ENCODE measurements at places on chromosomes 5 and 9.

GRCh38 chr5:43192558-43193180, 644 bp downstream of the NIM1K start:
- peak; percentile 53 for DNase-seq

- no peak for DNase-seq
These were observed 235.7 kb downstream of the COMMD10 start for GRCh38 chr5:116320486-116320885.

GRCh38 chr9:116641292-116642059, 45.6 kb upstream of the TRIM32 start:
- DNase-seq: no peak

- DNase-seq: no peak
These were observed 75.7 kb upstream of the CCDC112 start for GRCh38 chr5:115372146-115372545.

- DNase-seq: no peak
These were observed 26.4 kb downstream of the TMOD1 start for GRCh38 chr9:97527626-97528528.

GRCh38 chr5:95909738-95910137, 51.9 kb downstream of the ELL2 start:
- DNase-seq: no peak

DNA sequence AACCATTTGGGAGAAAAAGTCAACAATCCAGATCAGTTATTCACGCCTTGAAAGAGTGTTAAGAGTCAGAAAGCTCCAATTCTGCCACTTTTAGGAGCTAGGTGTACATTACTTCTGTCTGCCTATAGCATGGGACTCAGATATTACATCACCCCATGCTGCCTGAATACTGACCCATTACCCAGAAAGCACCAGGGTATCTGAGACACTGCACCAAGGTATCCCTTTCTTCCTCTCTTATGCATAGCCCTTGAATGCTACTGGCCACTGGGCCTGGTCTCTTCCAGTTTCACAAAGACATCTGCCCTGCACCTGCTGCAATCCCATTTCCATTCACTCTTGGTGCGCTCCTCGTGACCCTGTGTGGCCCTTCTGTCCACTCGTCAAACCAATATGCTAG, 2.6 kb downstream of the STRBP start:
- no peak for DNase-seq

DNA sequence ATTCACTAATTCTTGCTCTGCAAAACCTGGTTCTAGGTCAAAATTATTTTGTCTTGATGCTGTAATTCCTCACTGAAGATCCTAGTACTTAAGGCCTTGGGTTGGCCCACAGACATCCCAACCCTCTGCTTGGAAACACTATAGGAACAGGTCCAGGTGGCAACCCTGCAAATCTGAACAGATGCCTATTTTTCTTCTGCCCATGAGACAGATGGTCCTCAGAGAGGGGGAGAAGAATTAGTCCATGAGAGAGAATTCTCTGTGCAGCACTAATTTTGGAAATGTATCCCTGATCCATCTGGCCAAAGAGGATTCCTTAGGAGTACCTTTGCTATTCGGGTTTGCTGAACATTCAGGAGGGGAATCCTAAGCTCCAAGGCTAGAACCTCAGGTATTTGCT, 156.3 kb downstream of the ELAVL2 start:
- DNase-seq: no peak

GRCh38 chr5:88892669-88893068, 9.7 kb upstream of the MEF2C start:
- no peak for DNase-seq

GRCh38 chr5:129506086-129506485, 46.0 kb downstream of the ADAMTS19 start:
- DNase-seq: no peak

- no peak for DNase-seq
These were observed 1857.8 kb upstream of the WWC1 start for GRCh38 chr5:166433679-166434078.

- no peak for DNase-seq
These were observed 263.5 kb downstream of the TMEM38B start for GRCh38 chr9:105957830-105958229.

- peak; percentile 76 for DNase-seq
These were observed 11.8 kb upstream of the MRNIP start for GRCh38 chr5:179870403-179870903.

- DNase-seq: no peak
These were observed 89.0 kb downstream of the CAMK4 start for GRCh38 chr5:111313017-111313724.

DNA sequence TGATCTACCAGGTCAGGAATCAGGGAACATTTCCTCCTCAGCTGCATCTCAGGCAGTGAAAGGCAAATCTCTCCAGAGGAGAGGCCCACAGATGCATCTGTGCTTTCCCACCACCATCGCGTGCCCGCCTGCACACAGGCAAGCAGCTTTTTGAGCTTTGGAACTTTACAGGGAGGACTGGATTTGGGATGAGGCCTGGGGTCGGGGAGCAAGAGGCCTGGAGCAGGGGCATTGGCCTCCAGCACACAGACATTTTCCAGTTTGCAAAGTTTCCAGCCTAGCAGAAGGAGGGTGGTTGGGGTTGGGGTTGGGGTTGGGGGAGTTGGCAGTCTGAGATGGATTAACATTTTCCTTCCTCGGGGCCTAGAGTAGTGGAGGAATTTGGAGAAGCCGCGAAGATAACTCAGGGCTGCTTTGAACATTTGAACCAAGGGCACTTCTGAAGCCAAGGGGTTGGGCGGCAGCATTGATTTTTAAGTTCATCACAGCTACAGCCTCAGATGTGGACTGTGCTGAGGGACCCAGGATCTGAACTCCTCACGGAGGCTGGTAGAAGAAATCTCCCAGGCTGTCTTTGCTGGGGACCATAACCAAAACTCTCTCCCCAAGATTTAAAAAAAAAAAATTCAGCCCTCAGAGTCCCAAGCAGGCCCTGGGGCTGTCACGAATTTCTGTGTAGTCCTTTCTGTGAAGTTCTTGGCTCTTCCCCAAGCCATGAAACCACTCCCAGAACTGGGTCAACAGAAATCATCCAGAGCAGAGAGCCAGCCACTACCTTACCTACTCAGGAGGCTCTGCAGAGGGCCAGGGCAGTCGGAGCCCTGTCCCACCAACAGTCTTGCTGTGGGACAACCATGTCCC, 25.6 kb downstream of the C5orf15 start:
- no peak for DNase-seq

DNA sequence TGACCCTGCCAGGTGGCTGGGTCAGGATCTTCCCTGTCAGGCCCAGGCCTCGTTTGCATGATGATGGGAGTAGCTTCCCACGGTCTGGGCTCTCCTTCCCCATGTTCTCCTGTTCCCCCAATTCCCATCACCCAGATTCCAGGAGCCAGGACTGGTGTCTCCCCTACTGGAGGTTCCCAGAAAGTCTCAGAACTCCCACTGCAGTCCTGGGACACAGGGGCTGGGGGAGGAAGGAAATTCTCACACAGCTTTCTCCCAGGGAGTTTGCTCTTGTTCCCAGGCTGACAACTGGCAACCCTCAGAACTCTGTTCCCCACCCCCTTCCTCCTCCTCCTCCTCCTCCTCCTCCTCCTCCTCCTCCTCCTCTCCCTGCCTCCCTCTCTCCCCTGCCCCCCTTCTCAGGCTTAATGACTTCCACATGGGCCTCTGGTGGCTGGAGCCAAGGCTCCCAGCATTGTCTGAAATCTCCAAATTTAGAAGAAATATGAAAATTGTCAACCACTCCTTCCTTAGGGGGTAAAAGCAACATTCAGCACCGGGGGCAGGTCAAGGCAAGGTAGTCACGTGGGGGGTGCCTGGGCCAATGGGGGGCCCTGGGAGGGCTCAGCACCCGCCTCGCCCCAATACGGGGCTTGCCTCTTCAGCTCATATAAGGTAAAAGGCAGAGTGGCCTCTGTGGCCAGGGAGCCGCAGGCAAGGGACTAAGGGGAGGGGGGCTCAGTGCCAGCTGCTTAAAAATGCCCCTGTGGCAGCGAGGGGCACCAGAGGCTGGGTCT, 27.3 kb upstream of the IL17B start:
- no peak for DNase-seq

DNA sequence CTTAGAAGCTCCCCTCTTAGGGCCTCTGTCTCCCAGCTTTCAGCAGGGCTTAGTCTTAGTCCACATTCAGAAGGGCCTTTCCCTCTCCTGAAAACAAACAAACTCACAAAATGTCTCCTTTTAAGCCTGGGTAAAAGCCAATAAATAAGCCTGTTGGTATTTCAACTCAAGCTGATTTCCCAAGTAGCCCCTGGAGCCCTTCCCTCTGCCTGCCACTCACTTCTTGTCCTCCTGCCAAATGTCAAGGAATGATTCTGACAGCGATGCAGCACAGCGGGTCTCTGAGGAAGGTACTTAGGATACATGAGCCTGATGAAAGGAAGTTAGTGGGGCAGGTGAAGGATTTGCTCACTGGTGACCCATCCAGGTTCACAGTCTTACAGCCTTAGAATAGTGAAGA, 210.5 kb downstream of the PJA2 start:
- DNase-seq: no peak

DNA sequence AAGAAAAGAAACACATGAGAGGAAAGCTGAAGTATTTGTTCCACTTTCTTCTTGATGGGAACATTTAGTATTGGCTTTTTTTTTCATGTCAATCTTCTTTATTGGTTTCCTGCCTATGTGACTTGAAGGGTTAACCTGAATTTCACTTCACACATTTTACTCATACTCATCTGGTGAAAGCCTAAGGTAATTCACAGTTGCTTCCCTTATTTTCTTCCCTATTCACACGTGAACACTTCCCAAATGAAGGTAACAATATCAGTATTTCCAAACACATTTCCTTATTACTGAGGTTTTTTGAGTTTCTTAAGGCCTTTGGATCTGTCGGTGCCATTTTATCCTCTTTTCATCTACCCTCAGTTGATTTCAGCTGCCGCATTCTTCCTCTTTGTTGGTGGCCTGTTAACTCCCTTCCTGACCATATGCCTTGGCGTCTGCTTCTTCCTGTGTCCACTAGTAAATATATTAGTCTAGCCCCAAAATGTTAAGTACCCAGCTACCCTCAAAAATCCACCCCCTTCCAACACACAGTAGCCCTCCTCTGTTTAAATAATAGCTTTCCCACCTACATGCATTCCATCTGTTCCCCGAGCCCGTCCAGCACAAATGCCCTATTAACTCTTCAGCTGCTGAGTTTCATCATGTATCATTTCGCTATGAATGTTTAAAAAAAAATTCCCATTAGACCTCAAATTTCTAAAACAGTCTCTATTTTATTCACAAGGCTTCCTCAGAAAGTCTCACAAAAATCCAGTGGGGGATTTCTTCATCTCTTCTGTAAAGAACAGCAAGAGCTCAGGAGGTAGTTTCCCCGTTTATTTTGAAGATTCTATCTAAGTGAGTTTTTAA, 97.3 kb downstream of the USP20 start:
- DNase-seq: no peak

DNA sequence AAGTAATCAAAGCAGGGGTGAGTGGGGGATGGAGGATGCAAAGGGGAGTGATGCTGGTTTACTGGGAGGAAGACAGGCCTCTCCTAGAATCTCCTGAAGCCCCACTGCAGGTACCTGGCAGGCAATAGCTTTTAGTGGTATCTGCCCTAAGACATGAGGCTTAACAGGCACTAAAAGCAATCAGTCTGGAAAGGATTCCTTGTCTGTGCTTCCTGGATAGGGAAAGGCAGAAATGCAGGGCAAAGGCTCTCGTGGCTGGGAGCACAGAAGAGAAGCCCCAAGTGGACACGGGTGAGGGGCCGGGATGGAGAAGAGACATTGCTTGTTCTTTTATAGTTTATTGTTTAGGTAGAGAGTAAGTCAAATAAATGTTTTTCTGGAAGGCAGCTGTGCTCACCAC, 40.1 kb downstream of the CCNJL start:
- DNase-seq: no peak

GRCh38 chr9:33884856-33885701, 68.1 kb downstream of the UBE2R2 start:
- no peak for DNase-seq

DNA sequence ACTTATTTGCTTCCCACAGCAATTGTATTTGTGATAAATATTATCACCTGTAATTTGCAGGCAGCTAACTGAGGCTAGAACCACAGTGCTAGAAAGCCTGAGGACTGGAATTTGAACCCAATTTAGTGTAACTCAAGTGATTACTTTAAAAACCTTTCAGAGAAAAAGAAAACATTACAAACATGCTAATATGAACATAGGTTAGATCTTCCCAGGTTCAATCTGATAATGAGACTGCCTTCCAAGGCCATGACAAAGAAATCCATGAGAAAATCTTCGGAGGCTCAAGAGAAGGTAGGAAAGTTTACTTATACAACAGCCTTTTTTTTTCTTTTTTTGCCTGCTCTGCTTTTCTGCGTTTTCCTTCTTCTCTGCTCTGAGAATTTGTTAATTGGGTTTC, 620.6 kb upstream of the CCNG1 start:
- DNase-seq: no peak

- DNase-seq: no peak
These were observed 286.5 kb downstream of the MLLT3 start for GRCh38 chr9:20335668-20336332.

DNA sequence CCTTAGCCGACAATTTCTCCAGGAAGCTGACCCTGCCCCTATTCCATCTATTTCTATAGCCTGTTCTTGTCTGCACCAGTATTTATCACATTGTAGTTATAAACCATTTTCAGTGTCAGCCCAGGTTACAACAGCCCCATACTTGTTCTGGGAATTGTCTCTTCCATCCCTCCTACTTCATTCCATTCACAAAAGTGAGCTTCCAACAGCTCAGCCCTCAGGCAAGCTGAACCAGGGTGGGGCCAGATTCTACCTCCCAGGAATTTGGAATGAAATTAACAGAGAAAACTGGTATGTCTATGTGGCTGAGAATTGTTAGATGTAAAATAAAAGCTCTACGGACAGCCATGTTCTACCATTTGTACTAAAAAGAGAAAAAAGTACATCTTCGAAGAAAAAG, 36.1 kb downstream of the STRBP start:
- no peak for DNase-seq

DNA sequence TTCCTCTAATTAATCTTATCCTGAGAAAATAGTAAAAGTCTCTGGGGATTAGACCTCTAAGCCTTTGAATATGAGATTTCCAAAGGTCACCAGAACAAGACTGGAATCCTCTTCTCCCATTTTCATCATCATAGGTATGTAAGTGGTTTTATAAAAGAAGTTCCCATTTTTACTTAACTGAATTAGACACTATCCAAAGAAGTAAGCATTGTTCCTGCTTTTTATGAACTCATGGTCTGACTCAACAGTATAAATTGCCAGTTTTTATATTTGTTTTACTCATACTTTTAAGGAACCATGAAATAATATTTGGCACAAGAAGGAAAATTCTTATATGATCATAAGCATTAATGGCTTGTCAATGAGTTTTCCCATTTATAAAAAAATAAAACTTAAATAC, 167.1 kb upstream of the ADRA1B start:
- no peak for DNase-seq

GRCh38 chr5:152329761-152330283, 75.3 kb downstream of the NMUR2 start:
- DNase-seq: no peak

Measured in ecto neural progenitor cell (in vitro differentiated cells).